GM10248 (cell line): ENCODE measurements at places on chromosomes 12 and 14.

- no peak for DNase-seq
Observed at GRCh38 chr14:105148604-105149145, 19.9 kb downstream of the JAG2 start.

GRCh38 chr12:67067453-67068203 lies 201.5 kb upstream of the CAND1 start:
- peak; percentile 3 for DNase-seq

DNA sequence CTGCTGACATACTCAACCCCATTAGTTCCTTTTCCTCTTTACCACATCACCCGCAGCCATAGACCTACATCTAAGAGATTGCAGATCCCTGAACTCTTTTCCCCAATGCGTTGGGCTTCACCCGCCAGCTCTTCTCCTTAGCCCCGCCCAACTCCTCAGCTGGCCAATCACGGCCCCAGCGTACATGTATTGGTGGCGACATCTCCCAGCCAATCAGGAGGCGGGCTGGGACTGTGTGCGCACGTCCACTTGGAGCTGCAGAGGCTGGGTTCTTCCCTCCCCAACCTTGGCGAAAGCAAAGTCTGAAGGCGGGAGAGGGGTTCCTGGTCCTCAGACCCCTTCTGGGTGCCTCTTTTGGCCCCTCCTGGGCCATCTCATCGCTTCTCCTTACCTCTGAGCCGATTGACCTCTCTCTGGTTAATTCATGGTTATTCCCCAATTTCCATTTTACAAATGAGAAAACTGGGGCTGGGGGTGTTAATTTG lies 11.0 kb downstream of the PDE1B start:
- peak; percentile 94 for DNase-seq

GRCh38 chr12:97335115-97335514 lies 127.5 kb upstream of the RMST start:
- no peak for DNase-seq

- peak; percentile 45 for DNase-seq
Observed at GRCh38 chr14:50521912-50522341, 10.4 kb downstream of the MAP4K5 start.

- peak; percentile 8 for DNase-seq
Observed at GRCh38 chr12:70260646-70261045, 17.4 kb downstream of the CNOT2 start.

- no peak for DNase-seq
Observed at GRCh38 chr14:77087631-77088030, 10.4 kb upstream of the CIPC start.

DNA sequence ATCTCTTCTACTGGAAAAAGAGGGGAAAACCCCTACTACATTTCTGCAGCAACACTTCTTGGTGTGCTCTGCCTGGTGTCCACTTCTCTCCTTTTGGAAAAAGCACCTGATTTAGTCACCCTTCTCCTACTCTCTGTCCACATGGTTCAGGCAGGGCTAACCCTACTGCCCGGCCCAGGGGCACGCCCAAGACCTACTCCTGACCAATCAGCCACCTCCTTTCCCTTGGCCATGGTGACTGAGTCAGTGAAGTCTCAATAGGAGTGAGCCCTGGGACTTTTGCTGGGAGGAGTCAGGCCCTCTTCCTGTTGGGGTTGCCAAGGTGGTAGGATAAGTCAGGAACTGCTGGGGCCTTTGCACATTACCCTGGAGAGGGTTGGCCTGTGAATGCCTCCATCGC lies 52.5 kb upstream of the MYL2 start:
- no peak for DNase-seq

- no peak for DNase-seq
Observed at GRCh38 chr14:33634631-33635030, 316.2 kb downstream of the EGLN3 start.

GRCh38 chr12:1464925-1465324 lies 129.5 kb downstream of the FBXL14 start:
- no peak for DNase-seq

DNA sequence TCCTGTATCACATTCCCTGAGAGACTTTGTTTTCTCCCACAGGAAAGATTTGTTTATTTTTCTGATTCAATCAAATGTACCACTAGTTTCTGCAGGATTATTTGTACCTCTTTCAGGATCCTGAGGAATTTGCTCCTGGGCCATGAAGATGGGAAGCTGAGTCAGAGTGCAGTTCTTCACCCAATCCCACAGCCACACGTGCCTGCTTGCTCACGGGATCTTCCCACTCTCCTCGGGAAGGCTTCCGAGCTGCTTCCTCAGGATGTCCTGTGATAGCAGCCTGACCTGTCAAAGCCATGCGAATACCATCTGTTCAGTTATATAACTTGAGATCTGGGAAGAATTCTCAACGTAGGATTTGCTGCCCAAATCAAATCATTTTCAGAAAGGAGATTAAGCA lies 41.8 kb upstream of the HIF1A start:
- DNase-seq = no peak

DNA sequence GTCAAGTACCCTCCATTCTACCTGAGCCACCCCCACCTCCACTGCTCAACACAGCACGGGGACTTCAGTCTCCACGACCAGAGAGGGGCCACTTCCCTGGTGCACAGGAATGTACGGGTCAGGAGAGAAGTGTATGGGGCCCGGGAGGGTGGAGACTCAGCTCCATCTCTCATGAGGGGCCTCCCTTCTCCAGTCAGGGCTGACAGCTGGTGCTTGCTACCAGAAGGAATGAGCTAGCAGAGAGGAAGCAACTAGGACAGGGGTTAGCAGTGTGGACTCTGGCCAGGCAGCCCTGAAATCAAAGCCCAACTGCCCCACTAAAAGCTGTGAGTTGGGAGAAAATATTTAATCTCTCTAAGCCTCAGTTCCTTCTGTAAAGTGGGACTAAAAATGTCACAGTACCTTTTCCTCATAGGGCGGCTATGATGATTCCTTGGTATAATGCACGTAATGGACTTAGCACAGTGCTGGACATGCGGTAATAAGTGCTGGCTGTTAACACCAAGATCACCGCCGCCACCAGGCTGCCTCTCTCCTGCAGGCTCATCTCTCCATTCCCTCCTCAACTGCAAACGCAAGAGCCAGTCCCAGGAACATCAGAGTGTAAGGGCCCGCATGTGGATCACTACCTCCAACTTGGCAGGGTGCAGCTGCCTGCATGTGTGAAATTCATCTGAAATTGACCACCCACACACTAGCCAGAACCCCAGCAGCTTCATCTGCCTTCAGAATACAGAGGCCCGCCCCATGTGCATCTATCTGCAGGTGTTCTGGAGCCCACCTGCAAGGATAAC lies 14.6 kb downstream of the ACTN1 start:
- no peak for DNase-seq

GRCh38 chr14:62445570-62445969 lies 599.7 kb downstream of the KCNH5 start:
- DNase-seq = no peak

DNA sequence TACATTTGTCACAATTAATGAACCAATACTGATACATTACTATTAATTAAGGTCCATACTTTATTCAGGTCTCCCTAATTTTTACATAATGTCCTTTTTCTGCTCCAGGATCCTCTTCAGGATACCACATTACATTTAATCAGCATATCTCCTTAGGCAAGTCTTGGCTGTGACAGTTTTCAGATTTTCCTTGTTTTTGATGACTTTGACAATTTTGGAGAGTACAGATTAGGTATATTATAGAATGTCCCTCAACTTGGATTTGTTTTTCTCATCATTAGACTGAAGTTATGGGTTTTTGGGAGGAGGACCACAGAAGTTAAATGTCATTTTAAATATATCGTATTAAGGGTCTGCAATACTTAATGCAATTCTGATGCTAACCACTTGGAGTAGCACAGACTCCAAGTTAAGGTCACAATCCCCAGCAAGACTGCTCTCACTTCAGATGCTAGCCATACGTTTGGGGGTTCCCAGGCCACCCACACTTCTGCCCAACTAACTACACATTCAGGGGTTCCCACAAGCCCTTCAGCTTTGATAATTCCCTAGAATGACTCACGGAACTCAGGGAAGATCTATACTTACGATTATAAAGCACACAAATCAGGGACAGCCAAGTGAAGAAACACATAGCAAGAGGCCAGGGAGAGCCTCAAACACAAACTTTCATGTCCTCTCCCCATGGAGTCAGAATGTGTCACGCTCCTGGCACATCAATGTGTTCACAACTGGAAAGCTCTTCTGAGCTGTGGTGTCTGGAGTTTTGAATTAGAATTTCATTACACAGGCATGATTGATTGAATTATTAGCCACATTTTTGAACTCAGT lies 17.0 kb upstream of the NUBPL start:
- DNase-seq = no peak

DNA sequence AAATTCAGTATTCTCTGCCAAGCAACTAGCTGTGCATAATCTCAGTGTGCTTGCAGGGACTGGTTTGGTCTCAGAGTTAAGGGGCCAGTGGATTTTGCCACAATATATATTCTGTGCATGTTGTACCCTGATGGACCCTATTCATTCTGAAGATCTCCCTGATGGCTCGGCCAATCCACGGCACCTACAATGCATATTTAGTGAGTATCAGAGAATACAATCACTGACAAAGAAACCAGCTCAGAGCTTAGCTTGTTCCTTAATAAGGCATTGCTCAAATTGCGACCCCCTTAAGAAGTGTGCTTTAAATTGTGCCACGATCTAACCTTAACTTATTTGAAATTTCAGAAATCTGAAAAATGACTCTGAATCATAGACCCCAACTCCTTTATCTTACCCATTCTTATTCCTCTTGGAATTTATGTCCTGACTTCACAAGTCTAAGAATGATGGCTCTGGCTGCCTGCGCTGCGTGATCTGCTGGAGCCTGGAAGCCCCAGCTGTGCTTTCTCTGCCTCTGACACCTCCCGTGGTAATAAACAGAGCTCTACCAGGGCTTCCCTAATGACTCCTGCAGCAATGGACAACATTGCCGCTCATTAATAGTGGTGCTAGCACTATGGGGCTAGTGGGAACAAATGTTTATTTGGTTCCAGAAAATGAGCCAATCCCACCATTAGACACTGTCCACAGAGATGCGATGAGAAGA lies 9.0 kb upstream of the DCAF4 start:
- no peak for DNase-seq

DNA sequence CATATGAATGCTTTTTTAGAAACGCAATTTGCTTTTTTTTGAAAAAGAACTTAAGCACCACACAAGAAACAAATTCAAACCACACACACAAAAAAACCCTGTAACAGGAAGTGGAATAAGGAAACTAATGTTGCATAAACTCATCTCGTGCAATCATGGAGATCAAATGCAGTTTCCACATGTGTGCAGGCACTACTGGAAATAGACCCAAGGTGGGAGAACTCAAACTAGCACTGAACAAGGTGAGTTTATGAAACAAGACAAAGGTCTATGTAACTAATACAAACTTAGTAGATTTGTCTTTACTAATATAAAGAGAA lies 17.5 kb downstream of the NIN start:
- DNase-seq = no peak

DNA sequence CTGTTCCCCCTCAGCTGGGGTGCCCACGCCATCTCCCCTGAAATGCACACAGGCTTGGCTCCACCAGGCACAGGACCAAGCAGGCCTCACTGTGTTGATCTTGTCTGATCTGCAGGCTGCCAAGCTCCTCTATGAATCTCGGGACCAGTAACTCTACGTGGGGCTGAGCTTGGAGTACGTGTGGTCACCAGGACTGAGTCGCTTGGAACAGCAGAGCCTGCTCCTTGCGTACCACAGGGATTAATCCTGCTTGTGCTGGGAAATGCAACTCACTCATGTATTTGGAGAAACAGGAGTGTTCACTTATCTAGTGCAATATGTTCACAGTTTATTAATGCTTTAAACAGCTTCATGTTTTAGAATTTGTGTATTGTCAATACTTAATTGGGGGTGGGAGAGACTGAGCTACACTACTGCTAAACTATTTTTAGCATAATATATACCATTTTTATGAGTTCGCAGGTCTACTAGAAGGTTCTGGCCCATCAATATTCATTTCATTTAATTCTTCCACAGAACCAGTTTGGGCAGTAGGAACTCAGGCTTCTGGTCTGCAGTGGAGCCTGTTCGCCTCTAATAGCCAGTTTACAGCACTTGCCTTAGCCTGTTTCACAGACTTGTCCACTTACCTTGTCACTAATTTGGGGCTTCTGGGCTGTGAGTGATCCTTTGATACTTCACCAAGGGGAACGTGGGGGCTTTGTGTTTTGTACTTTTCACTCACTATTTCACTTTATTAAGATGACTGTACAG lies 17.4 kb downstream of the ZFYVE21 start:
- DNase-seq = no peak

- DNase-seq = no peak
Observed at GRCh38 chr14:101108579-101109346, 205.2 kb upstream of the RTL1 start.

- DNase-seq = no peak
Observed at GRCh38 chr12:128971802-128972201, 118.5 kb downstream of the GLT1D1 start.

- no peak for DNase-seq
Observed at GRCh38 chr14:101491841-101492240, 69.5 kb upstream of the DIO3 start.

GRCh38 chr14:99602054-99602787 lies 1.8 kb downstream of the CCDC85C start:
- DNase-seq = no peak

DNA sequence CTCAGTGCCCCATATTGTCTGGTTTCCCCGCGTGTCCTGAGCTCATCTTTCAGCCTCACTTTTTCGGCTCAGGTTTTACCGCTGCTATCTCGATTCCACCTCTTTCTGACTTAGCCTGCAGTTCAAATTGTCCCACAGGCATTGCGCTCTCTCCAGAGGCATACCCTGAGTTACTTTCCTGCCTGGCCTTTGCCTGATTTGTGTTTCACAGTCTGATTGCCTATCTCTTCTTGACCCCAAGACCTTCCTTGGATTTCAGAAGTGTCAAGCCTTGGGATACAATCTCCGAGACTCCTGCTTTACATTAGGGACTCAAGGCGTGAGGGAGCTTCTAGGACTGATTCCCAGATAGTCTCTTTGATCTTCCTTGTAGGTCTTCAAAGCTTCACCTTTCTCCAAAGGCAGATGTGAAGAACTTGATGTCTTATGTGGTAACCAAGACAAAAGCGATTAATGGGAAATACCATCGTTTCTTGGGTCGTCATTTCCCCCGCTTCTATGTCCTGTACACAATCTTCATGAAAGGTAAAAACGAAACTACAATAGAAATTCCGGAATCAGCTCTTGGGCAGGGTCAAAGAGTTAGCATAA lies 629 bp downstream of the LETMD1 start:
- DNase-seq = no peak

DNA sequence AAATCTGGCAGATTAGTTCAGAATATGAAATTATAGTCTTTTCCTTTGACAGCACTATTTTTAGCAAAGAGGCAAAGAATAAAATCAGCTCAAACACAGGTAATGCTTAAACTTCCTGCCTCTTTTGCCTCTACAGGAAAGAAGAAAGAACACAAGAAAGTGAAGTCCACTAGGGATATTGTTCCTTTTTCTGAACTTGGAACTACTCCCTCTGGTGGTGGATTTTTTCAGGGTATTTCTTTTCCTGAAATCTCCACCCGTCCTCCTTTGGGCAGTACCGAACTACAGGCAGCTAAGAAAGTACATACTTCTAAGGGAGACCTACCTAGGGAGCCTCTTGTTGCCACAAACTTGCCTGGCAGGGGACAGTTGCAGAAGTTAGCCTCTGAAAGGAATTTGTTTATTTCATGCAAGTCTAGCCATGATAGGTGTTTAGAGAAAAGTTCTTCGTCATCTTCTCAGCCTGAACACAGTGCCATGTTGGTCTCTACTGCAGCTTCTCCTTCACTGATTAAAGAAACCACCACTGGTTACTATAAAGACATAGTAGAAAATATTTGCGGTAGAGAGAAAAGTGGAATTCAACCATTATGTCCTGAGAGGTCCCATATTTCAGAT lies 17.4 kb downstream of the TMPO start:
- DNase-seq = no peak
